ENCODE measurements at places on chromosomes 11 and 22.

DNA sequence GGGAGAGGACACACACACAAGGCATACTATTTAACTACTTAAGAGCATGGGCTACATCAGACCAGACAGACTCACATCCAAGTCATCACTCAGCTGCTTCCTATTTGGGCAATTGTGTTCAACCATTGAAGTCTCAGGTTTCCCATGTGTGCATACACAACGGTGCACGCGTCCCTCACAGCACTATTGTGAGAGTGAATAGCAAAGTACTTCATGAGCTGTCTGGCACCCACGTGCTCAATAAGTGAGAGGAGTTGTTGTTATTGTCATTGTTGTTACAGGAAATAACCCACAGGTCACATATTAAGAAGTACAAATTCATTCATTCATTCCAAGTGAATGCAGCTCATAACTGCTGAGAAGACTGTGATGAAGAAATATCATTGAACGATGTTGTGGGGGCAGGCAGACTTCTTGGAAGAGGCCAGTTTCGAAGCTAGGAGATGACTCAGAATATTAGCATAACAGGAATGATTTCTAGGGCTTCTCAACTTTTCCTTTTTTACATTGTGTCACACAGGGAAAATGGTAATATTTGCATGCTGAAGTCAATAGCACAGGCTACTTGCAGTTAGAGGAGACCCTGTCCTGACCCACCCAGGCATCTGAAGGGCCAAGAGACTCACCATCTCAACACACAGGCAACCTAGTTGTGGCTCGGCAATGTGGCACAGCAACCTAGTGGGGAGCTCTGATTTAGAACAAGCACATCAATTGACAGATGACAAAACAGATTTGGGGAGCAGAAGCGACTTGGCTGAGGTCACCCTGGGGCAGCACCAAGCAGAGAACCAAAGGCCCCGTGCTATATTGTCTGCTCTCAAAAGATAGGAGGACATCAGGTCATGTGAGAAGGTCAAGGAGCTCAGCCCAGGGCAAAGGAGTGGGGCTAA, 606.0 kb downstream of the BUD13 start:
- DNase-seq: no peak

DNA sequence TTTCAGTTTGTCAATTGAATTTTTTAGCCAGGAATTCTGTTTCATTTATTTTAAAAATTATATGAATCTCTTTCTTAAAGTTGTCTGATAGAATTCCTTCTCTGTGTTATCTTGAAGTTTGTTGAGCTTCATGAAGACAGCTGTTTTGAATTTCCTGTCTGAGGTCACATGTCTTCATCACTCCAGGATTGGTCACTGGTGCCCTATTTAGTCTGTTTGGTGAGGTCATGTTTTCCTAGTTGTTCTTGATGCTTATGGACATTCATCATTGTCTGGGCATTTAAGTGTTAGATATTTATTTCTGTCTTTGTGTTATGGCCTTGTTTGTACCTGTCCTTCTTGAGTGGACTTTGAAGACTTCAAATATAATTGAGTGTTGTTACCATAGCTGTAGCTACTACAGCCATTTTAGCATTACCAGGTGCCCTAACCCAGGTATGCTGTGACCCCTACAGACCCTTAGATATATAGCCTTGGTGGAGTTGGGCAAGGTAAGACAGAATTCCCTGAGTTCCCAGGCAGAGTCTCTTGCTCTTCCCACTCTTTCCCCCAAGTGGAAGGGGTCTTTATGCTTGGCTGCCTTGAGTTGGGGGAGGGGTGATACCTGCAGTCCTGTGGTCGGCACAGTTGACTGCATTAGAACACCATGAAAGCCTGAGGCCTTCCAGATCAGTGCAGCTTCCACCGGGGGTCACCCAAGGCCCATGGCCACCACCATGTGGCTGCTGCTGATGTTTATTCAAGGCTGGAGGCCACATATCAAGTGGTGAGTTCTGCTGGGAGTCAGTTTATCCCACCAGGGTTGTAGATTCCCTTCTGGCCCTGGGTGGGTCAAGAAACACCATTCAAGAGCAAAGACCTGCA, 229.6 kb downstream of the DYNC2H1 start:
- no peak for DNase-seq

DNA sequence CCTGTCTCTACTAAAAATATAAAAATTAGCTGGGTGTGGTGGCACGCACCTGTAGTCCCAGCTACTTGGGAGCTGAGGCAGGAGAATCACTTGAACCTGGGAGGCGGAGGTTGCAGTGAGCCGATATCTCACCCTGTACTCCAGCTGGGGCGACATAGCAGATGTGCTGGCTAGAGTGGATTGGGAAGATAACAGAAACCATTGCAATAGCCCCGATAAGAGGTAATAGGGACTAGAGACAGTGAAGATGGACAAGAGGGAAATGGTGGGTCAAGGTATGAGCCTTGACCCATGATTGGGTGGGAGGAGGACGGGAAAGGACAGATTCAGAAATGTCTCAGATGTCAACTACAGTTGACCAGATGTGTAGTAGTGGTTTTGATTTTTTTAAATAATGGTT, 6.1 kb downstream of the SWAP70 start:
- DNase-seq: no peak

DNA sequence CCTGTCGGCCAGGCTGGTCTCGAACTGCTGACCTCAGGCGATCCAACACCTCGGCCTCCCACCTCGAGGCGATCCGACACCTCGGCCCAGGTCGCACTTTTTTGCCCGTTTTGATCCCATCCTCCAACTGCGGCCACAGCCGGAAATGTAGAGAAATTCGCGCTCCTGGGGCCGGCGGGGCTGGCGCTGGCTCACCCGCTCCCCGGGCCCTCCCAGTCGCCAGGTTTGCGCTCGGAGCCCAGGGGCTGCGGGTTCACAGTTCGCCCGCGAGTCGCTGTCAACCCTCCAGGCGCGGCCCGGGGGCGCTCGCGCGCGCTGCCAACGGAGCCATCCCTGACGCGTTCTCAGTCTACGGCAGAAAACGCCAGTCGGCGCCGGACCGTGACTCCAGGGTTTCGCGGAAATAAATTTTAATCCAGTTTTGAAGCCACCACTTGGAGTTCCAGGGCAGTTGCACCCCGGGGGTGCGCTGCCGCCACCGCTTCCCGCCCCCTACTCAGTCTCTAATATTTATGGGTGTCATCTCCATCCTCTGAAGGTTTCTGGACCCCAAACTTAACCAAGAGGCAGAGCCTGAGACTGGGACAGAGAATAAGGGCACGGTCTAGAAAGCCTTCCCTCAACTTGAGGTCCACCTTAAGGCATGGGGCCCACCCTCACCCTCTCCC, 1.5 kb upstream of the KLHDC7B start:
- DNase-seq: peak; percentile 93

DNA sequence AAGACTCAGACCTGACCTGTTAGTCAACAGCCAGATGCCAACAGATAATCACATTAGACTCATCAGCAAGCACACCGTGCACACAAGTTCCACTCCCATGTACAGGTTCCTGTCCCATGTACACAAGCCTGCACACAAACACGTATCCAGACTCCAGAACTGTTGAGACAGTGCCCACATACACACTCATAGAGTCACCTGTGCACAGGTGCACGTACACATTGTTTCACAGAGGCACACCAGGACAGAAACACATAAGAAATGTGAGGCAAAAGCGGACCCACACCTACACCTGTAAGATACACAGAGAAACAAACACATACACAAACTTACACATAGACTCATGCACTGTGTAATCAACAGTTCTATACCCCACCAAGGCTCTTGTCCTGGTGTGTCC, 2.7 kb upstream of the ZNF74 start:
- no peak for DNase-seq

- DNase-seq: peak; percentile 67
These were observed 1.1 kb upstream of the FBXO7 start for GRCh38 chr22:32473388-32473952.

DNA sequence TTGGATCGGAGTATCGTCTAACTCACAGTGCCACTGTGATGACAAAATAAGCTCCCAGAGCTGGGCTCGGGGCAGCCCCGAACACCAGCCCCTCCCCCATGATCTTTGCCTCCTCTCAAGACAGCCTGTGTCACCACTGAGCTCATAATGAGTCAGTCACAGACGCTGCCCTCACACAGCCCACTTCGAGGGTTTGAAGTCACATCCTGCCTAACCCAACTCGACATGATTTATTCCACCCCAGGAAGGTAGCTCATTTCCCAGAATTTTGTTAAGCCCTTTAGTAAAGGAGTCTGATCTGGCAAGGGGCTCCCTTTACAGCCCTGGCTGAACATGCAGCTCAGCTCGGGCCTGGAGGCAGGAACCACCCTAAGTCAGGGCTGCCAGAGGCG, 22.8 kb downstream of the MYH9 start:
- DNase-seq: peak; percentile 96

Data from activated CD8-positive, alpha-beta memory T cell treated with anti-CD3 and anti-CD28 coated beads, Interleukin-2, amount 10 ng/mL, durations not matched to agents 7 days and 5 days (primary cell).